ENCODE measurements at places on chromosomes 7 and 10.

- no peak for DNase-seq
Observed at GRCh38 chr7:80078159-80078731, 56.4 kb upstream of the GNAI1 start.

GRCh38 chr10:118035354-118036005 lies 11.3 kb downstream of the RAB11FIP2 start:
- no peak for DNase-seq

DNA sequence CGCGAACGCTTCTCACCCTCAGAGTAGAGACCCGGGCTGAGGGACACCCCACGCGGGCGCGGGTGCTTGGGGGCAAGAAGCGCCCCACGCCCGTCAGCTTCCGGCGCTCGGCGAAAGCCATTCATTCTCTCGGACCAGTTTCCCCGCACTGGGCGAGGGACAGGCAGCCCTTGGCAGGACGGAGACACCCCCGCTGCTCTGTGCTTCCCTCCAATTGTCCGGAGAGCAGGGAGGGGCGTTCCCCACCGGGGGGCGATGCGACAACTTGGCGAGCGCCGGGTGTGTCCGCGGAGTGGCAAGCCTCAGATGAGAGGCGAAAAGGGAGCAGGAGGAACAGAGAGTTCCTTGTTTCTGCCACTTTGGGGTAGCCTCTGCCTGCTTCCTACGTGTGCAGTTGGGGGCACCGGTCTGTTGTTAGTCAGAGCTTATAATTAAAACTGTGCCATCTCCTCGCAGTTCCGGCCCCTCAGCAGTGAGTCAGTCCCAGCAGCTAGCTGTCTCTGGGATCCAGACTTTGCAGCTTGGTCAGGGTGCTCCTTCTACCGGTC lies 1.7 kb downstream of the GPR158 start:
- DNase-seq, result no peak

DNA sequence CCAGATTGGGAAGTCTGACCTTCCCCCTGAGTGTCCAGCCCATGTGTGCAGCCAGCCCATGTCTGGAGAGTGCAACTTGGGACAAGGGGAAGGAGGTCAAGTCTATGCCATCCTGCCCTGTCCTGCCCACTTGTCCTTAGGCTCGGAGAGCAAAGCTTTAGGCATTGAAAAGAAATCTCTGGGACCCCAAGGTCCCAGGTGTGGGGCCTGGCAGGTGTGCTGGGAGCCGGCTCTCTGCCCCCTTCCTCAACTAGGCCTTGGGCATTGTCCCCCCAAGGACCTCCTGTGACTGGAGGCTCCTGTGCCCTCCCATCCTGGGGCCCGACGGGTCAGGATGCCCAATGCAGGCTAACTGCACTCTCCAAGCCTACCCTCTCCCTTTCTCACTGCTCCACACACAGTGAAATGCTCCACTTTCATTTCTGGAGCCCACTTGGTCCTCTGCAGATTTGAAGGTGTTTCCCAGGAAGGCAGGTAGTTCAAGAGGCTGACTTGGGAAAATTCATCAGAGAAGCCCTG lies 124.7 kb downstream of the PTPN20 start:
- no peak for DNase-seq

DNA sequence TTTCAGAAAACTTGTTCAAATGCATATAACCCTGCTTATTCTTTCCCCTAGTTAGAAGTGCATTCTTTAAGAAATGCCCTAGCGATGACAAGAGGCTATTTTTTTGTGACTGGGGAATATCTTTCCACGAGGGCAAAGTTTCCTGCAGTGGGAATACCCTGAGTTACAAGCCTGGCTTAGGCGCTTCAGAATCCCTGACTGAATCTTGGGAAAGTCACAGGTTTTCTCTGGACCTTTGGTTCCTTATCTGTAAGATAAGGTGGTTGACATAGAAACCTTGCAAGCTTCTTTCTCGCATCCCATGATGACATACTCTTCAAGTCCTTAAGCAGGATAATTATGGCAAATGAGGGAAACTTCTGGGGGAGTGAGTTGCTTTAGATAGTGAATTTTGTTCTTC lies 80.5 kb upstream of the FZD8 start:
- DNase-seq, result no peak
